ENCODE measurements at places on chromosomes 1 and 21.

DNA sequence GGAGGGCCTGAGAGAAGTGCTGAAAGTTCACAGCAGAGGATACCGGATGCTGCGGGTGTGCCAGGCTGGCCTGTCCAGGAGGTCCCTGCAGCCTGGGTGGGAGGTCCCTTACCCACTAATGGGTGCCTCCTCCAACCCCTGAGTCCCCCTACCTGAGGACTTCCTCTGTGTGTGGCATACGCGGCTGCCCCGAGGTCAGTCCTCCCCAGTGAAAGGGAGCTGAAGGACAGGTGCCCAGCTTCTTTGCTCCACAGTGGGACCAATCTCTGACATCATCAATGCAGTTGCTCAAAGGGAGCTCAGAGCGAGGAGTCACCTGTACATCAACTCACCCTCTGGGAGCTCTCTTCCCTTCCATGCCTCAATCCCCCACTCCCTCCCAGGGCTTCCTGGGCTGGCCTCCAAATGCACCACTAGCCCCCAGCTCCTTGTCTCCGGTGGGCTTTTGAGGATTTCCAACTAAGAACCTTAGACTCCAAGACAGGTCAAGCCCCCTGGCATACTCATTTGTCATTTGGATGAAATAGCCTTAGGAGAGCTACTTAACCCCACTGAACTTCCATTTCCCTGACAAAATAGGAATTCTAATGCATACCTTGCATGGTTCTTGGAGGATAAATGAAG is 53.9 kb downstream of the PDE9A start:
- no peak for DNase-seq

DNA sequence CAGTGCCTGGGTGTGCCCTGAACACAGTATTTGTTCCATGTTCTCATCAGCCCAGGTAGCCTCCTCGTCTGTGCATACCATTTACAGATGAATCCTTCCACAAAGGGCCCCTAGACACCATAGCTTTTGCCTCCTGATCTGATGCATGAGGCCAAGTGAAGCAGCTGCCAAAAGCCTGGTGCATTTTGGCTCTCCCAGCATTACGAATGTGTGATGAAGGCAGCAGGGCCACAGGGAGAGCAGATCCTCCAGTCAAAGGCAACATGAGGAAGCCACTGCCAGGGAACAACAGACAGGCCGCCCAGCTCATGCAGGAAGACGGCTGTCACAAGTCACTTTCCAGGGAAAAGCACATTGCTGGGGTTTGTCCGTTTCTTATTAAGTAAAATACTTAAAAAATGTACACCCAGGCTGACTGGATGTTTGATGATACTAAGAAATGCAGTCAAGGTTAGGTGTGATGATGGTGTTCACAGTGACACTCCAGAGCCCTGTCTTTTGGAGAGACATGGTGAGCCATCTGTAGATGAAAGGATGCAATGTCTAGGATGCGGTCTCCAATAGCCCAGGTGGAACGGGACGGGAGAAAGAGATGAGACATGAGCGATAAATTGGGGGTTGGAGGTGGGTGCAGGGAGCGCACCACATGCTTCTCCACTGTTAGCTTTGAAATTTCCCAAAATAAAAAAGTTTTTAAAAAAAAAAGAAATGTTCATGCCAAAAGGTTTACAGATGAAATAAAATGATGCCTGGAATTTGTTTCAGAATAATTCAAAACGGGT is 48.7 kb downstream of the NPHP4 start:
- DNase-seq, result no peak

DNA sequence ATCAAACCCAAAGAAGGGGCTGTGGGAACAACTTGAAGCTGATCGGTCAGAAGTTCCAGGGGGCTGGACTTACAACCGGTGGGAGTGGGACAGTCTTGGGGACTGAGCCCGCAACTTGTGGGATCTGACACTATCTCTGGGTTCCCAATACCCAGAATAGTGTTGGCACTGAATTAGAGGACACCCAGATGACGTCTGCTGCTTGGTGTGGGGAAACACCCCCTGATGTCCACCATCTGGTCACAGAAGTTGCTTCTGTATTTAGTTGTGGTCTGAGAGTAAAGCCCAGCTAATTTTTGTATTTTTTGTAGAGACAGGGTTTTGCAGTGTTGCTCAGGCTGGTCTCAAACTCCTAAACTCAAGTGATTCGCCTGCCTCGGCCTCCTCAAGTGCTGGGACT is 28.8 kb downstream of the SERBP1 start:
- DNase-seq, result no peak

DNA sequence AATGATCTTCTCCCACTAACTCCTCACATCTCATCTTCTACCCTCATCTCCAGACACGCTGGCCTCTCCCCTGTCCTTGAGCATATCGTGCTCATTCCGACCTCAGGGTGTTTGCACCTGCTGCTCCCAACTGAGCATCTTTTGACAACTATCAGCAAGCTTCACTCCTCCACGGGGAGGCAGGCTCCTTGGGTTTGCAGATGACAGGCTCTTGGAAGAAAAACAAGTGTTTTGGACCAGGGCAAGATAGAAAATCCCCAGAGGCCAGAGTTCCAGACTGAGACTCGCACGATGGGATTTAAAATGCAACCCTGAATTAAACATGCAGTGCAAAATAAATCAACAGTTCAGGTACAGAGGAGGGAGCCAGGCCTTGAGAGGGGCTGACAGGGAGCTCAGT is 246.7 kb downstream of the PTPRU start:
- DNase-seq, result no peak

- no peak for DNase-seq
Measured at GRCh38 chr1:158124034-158124433, 56.7 kb upstream of the CD1D start.

- no peak for DNase-seq
Measured at GRCh38 chr1:47650205-47650604, 212.4 kb downstream of the FOXD2 start.

GRCh38 chr1:201332021-201332420 is 45.5 kb downstream of the TNNT2 start:
- DNase-seq, result no peak

- DNase-seq, result no peak
Measured at GRCh38 chr1:93186667-93187066, 6.1 kb downstream of the CCDC18 start.

GRCh38 chr1:24828183-24828886 is 83.1 kb downstream of the CLIC4 start:
- no peak for DNase-seq

DNA sequence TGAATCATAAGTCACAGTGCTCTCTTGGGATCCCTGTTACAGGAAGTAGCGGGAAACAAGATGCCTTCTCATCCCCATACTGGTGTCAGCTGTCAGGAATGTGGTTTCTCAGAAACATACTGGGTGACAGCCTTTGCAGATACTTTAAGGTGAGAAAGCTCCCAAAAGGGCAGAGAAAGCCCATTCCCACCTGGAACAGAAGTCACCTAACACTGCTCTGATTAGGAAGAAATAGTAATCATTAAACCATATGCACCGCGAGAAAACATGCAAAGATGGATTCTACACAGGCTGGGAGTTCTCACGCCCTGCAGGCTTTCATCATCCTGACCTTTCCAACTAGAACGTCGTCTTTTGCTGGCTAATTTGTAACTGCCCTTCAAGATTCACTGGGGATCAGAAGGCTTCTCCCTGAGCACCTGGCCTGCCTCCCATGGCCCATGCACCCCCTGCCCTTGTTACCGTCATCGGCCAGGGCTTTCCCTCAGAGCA is 46.2 kb upstream of the SLC44A3 start:
- no peak for DNase-seq

DNA sequence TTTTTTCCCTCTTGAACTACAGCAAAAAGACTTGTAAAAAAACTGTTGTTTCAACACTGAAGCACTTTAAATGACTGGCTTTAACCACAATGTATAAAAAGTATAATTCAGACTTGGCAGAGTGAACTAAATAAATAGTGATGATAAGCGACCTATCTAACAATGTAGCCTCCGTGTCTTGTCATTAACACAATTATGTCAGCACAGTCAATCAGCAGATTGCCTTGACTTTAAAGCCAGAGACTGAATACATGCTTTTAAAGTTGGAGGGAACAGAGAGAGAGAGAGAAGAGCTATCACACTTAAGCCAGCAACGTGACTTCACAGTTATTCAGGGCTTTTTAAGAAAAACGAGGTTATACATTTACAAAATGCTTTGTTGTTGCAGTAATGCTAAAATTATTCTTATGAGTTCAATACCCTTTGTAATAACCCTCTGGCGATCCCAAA is 378.1 kb downstream of the LMO4 start:
- no peak for DNase-seq

All from T-helper 2 cell (primary cell).